ENCODE measurements at places on chromosomes 4 and X. TPM values are rescaled to one million over a fixed set of nuclear protein-coding genes. Genes with fewer than 3 reads are reported as not detected.

The DMD gene
- total RNA-seq: 106 TPM

GRCh38 chrX:109638158-109638557 is 13.2 kb upstream of the KCNE5 start:
- no peak overlapping the region for H3K4me3 ChIP-seq
- H3K4me1 ChIP-seq: no peaks in the 10 kb centered on the region
- H3K27me3 ChIP-seq: peaks cover 8% of the 10 kb centered on the region
- no peak for DNase-seq

GRCh38 chr4:98625920-98626319 is 32.5 kb downstream of the TSPAN5 start:
- no peaks in the 10 kb centered on the region for H3K36me3 ChIP-seq
- H3K4me1 ChIP-seq: peaks cover 2% of the 10 kb centered on the region
- no peak for DNase-seq
- no peak overlapping the region for H3K4me3 ChIP-seq
- no peaks in the 10 kb centered on the region for H3K27me3 ChIP-seq
- no peak overlapping the region for H3K27ac ChIP-seq

DNA sequence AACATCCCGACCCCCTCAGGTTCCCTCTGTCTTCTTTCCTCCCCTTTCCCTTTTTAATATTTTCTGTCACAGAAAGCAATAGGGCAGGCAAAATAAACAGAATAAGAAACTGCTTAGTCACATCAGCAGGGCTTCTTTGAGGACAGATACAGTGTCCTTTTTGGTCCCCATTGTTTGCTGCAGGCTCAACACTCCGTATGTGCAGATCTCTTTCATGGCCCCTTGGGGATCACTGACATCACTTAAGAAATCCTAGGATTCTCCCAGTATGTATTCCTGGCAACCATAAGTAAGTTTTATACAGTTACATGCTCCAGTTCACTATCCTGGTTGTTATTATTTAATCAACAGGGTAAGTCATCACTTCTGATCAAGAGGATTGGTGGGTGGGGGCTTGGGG is 448.0 kb downstream of the NKX6-1 start:
- no peak overlapping the region for H3K27ac ChIP-seq
- H3K27me3 ChIP-seq: no peaks in the 10 kb centered on the region
- H3K4me3 ChIP-seq: no peak overlapping the region

- no peak for DNase-seq
- no peaks in the 10 kb centered on the region for H3K27me3 ChIP-seq
- no peaks in the 10 kb centered on the region for H3K36me3 ChIP-seq
Measured at GRCh38 chr4:91525621-91526020, 778.1 kb upstream of the GRID2 start.

GRCh38 chr4:10030972-10031667 is 9.8 kb upstream of the SLC2A9 start:
- no peaks in the 10 kb centered on the region for H3K36me3 ChIP-seq
- no peak overlapping the region for H3K4me3 ChIP-seq
- DNase-seq: no peak

- peaks cover 40% of the 10 kb centered on the region for H3K27me3 ChIP-seq
- peak; percentile 54 for DNase-seq
- H3K4me3 ChIP-seq: no peak overlapping the region
Measured at GRCh38 chrX:69117876-69118526, 47.3 kb downstream of the PJA1 start.
